Tibial nerve (tissue), 4 donors: ENCODE measurements at places on chromosomes 3 and 15. TPM values are rescaled to one million over a fixed set of nuclear protein-coding genes. Genes with fewer than 3 reads are reported as not detected.

- no peak for DNase-seq
These were observed 10.6 kb upstream of the ITPKA start for GRCh38 chr15:41483115-41483514.

GRCh38 chr3:21290557-21290956 lies 460.5 kb downstream of the ZNF385D start:
- DNase-seq, result no peak

GRCh38 chr3:33075995-33076394 lies 21.0 kb downstream of the GLB1 start:
- DNase-seq, result no peak

DNA sequence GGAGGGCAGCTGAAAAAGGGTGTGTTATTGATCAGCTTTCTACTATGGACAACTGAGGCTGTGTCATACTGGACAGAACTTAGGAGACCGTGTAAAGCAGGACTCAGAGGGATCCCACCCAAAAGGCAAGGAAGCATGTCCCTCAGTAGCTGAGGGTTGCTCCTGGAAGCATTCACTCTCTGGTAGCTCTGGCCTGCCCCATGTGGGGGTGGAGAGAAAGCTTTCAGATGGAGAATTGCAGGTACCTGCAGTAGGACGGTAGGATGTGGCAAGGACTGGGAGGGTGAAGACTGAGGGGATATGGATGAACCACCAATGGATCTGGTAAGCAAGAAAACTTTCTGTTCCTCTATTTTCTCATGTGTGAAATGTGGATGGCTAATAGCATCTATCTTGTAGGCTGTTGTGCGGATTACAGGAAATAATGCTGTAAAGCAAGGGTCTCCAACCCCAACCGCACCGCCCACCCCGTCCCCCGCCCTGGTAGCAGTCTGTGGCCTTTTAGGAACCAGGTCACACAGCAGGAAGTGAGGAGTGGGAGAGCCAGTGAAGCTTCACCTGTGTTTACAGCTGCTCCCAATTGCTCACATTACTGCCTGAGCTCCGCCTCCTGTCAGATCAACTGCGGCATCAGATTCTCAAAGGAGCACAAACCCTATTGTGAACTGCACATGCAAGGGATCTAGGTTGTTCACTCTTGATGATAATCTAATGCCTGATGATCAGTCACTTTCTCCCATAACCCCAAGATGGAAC lies 157.7 kb upstream of the PROK2 start:
- DNase-seq, result no peak

CCR9 gene
- not detected for total RNA-seq

- peak; percentile 32 for DNase-seq
These were observed 3.6 kb downstream of the CTNNB1 start for GRCh38 chr3:41202834-41203345.

GRCh38 chr3:27072810-27073651 lies 296.2 kb downstream of the NEK10 start:
- DNase-seq, result no peak

- DNase-seq, result no peak
These were observed 41.0 kb downstream of the ABHD2 start for GRCh38 chr15:89129123-89129815.

DNA sequence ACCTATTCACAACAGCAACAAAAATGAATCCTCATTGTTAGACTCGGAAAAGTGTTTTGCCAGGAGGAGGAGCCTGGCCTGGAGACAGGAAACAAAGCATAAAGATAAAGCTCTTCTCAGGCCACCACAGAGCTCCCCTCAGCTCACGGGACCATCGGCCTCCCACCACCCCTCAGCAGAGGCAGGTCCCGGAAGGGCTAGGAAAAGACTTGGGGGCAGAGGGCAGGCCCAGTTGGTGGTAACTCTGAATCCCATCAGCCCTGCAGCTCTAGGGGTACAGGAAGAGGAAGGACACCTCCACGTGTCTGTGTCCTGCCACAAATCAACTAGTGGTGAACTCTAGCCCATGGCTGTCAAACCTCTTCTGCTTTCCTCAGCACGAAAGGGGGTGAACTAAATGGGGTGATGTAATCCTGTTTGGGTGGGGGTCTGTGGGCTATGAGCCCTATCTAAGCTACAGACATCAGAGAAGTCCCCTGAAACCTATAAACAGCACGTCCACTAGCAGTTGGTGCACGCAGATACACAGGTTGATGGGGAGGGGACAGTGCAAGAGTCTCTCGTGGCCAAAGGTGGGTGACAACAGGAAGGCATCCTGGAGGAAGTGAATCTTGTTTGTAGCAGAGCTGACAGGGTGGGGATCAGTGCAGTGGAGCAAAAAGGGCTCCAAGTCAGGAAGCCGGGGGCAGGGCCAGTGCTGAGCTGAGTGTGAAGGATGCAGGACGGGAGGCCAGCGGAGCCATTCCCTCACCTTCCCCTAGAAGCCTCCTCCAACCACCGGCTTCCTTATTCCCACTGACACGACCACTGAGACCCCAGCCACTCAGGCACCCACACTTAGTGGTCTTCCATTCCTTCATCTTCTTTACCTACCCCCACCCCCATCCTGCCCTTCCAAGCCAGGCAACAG lies 111.1 kb upstream of the HACD2 start:
- DNase-seq, result no peak

DNA sequence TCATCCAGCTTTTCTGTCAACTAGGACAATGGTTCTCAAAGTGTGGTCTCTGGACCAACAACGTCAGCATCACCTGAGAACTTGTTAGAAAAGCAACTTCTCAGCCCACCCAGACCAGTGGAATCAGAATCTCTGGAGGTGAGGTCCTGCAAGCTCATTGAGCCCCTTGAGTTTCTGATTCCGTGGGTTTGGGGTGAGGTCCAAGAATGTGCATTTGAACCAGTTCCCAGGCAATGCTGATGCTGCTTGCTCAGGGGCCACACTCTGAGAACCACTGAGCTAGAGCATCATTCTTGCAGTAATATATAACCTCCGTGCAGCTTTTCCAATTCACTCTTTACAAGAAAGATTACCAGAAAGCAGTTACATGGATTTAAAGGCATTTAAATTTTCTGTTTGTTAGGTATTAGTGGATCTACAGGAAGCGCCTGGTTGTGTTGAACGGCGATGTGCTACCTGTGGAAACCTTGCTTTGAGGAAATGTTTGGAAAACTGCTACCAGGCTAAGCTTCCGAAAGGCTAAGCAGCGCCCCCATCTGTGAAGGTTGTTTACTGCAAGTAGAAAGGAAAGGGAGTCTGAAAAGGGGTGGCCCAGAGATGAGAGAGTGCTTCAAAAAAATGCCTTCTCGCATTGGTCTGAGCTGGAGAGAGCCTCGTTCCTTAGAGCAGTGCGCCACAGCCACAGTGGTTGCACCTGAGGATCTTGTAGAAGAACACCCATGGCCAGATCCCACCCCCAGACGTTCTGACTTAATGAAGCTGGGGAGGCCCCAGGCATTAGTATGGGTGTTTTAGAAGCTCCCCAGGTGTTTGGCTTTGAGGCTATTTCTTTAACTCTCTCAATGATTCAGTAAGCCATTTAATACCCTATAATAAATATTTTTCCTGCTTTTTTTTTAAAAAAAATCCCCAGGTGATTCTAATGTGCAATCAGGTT lies 50.0 kb downstream of the RLBP1 start:
- no peak for DNase-seq

DNA sequence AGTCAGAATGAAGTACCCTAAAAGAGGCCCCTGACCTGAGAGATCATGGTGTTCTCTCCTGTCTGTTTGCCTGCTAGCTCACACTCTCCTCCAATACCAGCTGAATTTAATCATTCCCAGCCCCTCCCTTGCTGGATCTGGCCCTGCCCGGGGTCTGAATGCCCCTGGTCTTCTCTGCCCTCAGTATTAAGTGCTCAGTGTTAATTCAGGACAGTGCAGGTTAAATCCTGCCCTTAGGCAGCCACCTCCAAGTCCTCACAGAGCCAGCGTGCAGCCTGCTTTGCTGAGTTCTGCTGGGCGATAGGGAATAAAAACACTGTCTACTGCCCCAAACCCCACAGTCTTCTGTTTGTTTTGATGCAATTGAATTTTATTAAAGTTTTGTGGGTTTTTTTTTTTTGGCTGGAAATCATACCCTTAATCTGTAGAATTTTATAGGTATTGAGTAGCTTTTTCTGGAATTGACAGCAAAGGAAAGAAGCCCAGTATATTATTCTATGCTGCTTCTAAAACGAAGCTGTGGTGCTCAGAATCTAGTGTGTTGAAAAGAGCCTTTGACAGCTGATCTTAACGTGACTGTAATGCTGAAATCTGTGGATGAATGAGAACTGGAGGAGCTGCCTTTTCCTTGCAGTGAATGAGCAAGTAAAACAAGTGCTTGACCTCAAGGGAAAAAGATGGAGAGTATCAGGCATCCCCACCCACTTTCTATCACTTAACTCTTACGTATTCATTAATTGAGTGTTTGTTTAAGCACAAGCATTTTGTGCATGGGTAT lies 12.3 kb upstream of the BDH1 start:
- no peak for DNase-seq

DNA sequence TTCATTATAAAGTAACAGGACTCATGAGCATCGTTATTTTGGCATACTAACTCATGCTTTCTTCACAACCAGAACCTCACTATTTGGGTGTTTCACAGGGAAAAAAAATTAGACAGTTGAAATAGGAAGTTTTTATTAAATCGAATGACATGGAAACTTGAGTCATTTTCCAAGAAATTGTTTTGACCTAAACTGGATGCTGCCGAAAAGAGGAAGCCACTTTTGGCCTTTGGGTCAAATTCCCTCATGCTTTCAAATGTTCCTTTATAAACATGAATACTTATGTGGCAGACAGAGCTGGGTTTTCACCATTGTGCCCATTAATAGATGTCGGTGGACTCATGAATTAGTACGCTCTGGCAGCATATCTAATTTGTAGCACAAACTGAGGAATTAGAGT lies 224.9 kb downstream of the MCTP2 start:
- no peak for DNase-seq

FBXL22 gene
- 0.63 TPM for total RNA-seq

DNA sequence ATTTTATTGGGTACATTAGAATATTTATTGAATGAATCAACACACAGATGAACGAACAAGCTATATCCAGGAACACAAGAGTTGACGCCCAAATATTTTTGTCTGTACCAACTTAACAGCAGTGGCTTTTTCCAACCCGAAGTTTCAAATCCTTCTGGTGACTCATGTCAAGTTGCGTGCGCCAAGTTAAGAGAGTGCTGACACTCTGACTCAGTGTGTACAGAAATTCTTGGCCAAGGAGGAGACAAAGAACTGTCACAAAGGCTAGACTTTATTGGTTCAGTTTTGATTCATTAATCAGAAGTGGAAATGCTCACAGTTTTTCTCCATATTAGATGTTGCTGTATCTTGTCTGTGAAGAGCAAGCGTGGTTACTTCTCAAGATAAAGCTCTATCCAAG lies 59.6 kb upstream of the TSC22D2 start:
- DNase-seq, result no peak

- peak; percentile 72 for DNase-seq
These were observed 9.7 kb downstream of the STOML1 start for GRCh38 chr15:73982222-73982962.

- peak; percentile 65 for DNase-seq
These were observed 12.0 kb upstream of the SHC4 start for GRCh38 chr15:48975472-48976419.

DNA sequence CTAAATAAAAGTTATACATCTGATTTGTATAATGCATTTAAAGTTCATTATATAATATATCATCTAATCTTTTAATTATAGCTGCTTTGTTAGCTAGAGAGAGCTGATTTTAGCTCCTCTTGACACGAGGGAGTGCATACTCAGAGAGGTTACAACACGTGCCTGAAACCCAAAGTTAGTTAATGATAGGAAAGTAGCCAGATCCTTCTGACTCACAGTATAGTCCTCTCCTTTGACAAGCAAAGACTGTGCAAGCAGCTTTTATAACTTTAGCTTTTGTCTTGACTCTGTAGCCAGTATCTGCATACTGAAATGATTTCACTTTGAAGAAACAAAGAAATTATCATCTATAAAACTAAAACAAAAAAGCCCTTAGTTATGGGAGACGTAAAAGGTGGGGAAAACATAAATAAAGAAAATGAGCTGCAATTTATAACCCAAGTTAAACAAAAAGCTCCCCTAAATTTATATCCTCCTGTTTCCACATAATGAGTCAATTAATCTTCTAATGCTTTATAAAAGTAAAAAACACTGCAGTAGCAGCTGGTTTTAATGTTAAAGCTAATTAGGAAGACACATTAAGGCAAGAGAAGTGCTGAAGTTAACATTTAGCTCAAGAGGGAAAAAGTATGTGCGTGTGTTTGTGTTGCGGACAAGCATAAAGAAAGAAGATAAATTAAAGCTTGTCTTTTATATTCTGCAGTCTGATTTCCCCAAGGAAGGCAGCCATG lies 13.1 kb downstream of the GABRR3 start:
- DNase-seq, result no peak

- no peak for DNase-seq
These were observed 22.9 kb upstream of the ZBED2 start for GRCh38 chr3:111617912-111618601.

- DNase-seq, result peak; percentile 55
These were observed 223.8 kb downstream of the OPA1 start for GRCh38 chr3:193816656-193817311.

RAB6B gene
- 2.0 TPM for total RNA-seq

FBXL2 gene
- total RNA-seq, result 21.2 TPM

- no peak for DNase-seq
These were observed 450.4 kb downstream of the MFSD1 start for GRCh38 chr3:159252274-159252673.

ITGA11 gene
- total RNA-seq, result 7.0 TPM

- no peak for DNase-seq
These were observed 163.5 kb downstream of the ABHD5 start for GRCh38 chr3:43854283-43854682.

GRCh38 chr3:25339225-25339624 lies 88.8 kb upstream of the RARB start:
- no peak for DNase-seq

GRCh38 chr15:27701014-27701413 lies 398.1 kb downstream of the OCA2 start:
- DNase-seq, result no peak

DNA sequence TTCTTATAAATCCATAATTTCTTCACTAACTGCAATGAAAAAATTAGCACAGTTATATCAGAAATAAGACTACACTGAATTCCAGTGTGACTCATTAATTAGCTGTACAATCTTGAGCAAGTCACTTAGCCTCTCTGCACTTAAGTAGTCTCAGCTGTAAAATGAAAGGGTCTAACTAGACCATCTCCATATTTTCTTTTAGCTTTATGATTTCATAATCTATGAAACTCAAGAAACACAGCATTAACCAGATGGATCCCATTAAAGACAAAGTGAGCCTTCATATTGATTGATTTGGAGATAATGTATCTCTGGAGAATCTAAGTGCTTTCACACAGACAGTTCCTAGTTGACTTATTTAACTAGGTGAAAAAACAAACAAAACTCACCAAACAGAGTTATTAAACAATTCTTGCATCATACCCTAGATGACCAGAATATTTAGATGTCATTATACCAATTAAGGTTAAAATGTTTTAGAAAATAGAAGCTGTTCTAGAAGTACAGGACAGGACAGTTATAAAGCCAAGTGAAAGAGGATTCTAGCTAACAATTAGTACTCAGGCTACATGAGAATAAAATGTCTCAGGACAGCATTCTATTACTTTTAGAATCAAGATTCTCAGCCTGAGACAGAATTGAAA lies 11.2 kb downstream of the CSNK1G1 start:
- no peak for DNase-seq

STARD9 gene
- 95.1 TPM for total RNA-seq

GRCh38 chr15:38894243-38894948 lies 329.8 kb upstream of the RASGRP1 start:
- DNase-seq, result no peak

FAM98B gene
- total RNA-seq, result 7.3 TPM

SNAPC5 gene
- total RNA-seq, result 12.7 TPM

FANCD2OS gene
- total RNA-seq, result not detected

SNX33 gene
- 44.9 TPM for total RNA-seq
